Uterine smooth muscle cell (primary cell): ENCODE measurements at places on chromosomes 4 and X. TPM values are rescaled to one million over a fixed set of nuclear protein-coding genes. Genes with fewer than 3 reads are reported as not detected.

Gene CYTL1
- 0.12 TPM in 1 of 2 replicates, not detected in the other for total RNA-seq

Gene MID1
- total RNA-seq: 9.2 and 12.8 TPM in 2 replicates

Gene TECRL
- total RNA-seq: not detected in 2 replicates

Gene EVC
- total RNA-seq: 37.2 and 59.4 TPM in 2 replicates

Gene JADE1
- total RNA-seq: 22.5 and 27.2 TPM in 2 replicates

Gene FGF13
- total RNA-seq: 1.7 and 2.2 TPM in 2 replicates

Gene SATL1
- total RNA-seq: under 0.01 TPM in 1 of 2 replicates, not detected in the other

Gene SERTM2
- total RNA-seq: 1.9 TPM in 2 replicates

Gene BMPR1B
- 1.1 and 3.0 TPM in 2 replicates for total RNA-seq

Gene IGSF1
- total RNA-seq: 0.11 and 0.25 TPM in 2 replicates

Gene ARMCX4
- 8.2 and 9.5 TPM in 2 replicates for total RNA-seq

Gene ARHGAP24
- total RNA-seq: 48.9 and 49.9 TPM in 2 replicates
